Activated T-cell treated with anti-CD3 and anti-CD28 coated beads for 24 hours (primary cell): ENCODE measurements at places on chromosomes 5 and 9.

- DNase-seq = no peak
Observed at GRCh38 chr9:80282766-80283165, 711.0 kb downstream of the TLE4 start.

GRCh38 chr5:131377785-131378325 lies 114.0 kb downstream of the CDC42SE2 start:
- no peak for DNase-seq

DNA sequence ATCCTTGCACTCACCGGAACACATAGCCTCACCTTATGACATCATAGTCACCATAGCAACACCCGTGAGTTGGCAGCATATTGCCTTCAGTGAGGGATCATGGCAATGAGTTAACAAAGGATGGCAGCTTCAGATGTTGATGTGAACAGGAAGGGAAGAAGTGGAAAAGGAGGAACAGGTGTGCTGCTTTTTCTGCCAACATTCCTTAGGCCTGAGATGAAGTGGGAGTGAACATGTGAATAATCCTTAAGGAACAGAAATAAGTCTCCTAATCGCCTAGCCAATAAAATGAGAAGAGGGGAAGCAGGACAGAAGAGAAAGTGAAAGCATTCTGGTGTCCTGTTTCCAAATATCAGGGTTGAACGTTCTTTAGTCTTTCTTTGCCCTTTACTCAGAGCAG lies 360.0 kb downstream of the BRINP1 start:
- DNase-seq = no peak

GRCh38 chr5:119021149-119021732 lies 32.9 kb upstream of the DTWD2 start:
- no peak for DNase-seq

- no peak for DNase-seq
Observed at GRCh38 chr9:111450124-111450523, 34.1 kb downstream of the ECPAS start.

DNA sequence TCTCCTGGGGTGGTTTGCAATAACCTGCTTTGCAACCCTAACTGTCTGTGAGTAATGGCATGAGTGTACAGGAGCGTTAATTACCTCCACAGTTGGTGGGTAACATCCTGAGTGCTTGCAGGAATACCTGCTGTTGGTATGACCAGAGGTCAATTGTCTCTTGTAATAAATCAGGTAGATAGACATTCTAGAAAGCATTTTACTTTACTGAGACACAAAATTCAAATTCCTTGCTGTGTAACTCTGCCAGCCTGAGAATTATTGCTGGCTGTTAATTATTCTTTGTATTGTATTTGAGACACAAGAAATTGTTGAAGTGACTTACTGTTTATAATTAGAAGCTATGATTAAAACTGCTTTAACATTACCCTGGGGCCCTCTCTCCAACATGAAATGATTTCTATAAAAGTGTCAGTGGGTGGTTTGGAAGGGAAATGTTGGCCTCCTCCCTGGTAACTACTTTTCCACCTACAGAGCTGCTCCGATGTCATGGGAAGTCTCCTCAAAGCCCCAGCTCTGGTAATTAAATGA lies 150.8 kb upstream of the ADCY2 start:
- no peak for DNase-seq

DNA sequence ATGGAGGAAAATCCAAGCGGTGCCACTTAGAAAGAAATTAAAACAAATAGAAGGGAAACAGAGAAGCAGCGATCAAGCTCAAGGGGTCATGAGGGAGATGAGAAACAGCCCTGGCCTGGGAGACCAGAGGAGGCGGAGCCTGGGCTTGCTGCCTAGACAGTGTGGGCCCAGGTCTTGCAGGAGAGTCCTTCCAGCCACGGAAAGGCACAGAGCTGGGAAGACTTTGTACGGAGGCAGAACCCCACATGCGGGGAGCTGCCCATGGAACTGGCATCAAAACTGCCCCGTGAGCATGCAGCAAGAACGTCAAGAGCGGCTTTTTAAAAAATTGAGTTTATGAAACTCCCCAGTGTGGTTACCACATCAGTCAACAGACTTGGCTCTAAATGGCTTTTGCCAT lies 119.4 kb downstream of the IRX1 start:
- no peak for DNase-seq

DNA sequence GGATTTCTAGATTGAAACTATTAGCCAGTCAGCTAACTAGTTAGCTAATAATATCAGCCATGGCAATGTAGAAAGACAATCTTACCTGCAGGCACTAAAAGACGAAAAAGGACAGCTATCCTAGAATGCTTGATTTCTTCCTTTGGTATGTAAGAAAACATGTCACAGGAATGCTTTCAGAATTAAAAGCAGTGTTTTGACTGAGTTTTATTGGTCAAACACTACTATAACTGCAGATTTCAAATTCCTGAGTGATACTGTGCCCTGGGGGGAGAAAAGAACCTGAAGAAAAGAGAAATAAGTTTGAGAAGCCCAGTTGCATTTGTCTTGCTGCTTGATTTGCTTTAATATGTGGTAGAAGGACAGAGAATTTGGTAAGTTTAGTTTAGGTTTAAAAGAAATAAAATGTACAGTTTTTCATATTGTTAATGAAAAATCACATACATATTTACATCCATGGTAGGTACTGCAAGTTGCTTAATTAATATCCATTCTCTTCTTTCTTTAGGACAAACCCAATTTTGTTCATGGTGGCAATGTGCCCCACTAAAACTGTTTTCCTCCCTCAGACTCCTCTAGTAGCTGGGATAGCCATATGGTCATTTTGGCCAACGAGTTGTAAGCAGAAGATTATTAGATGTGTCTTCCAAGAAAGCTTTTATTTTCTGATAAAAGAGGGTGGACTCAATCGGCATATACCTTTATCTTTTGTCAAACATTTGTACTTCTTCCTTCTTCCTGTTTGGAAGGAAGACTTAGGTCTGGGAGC lies 4.3 kb upstream of the FAM169A start:
- DNase-seq = no peak

DNA sequence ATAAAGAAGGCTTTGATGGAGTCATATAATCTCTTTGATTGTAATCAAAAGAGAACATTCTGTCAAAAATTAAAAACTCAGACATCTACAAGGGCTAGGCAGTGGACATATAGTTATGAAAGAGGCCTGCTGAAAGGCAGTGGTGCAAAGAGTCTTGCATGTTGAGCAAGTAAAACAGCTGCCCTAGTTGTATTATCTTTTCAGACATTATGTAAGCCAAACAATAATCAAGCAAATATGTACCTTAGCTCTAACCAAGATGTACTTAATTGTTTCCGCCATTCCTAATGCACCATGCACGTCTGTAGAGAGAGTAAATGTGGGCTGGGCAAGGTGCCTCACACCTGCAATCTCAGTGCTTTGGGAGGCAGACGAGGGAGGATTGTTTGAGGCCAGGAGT lies 14.3 kb downstream of the GAPT start:
- no peak for DNase-seq

DNA sequence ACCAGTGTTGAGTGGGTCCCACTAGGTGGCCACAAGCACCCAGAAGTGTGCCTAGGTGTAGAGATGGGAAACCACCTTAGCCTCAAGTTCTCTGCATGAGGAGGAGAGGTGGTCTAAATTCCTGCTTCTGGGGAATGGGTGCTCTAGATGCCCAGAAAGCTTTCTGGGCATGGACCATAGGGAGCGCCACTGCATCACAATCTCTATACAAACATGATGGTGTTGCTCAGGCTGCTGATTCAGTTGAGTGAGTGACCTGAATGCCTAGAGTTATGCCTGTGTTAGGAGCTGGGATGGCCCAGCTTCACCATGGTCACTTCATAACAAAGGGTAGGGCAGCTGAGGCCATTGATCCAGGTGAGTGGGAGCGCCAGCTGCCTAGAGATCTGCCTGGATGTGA lies 667.9 kb upstream of the ARRDC3 start:
- DNase-seq = no peak

DNA sequence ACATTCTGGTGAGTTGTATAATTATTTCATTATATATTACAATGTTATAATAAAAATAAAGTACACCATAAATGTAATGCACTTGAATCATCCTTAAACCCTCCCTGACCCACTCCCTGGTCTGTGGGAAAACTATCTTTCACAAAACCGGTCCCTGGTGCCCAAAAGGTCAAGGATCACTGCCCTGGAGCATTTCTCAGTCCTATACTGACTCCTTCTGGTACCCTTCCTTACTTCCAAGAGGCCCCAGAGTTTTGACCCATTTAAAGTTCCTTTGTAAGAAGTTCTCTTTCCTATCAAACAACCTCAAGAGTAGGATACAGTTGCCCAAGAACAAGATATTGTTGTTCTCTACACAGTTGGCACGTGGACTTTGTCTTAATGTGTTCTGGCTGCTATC lies 88.9 kb upstream of the TRPM3 start:
- no peak for DNase-seq

GRCh38 chr9:133591985-133592384 lies 17.2 kb downstream of the FAM163B start:
- no peak for DNase-seq

GRCh38 chr9:86575137-86575536 lies 220.9 kb upstream of the TUT7 start:
- DNase-seq = no peak

DNA sequence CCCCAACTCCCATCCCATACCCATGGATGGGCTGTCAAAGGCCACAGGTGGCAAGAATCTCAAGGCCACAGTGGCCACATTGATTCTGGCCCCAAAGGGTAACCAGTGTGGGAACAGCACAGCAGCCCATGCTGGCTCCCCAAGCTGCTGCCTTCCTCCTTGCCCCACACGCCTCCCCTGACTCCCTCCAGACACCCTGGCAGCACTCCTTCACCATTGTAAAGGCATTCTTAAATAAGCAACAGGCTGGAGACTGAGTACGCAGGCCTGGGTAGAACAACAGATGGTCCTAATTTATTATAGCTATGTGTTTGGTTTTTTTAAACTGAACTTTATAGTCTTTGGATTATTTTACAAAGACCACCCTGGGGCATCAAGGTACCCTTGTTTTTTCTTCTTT lies 158.8 kb downstream of the TSSK1B start:
- no peak for DNase-seq

GRCh38 chr5:90941002-90941720 lies 382.6 kb downstream of the ADGRV1 start:
- no peak for DNase-seq
